AML-193 (cell line): ENCODE measurements at places on chromosomes 1 and 21.

DNA sequence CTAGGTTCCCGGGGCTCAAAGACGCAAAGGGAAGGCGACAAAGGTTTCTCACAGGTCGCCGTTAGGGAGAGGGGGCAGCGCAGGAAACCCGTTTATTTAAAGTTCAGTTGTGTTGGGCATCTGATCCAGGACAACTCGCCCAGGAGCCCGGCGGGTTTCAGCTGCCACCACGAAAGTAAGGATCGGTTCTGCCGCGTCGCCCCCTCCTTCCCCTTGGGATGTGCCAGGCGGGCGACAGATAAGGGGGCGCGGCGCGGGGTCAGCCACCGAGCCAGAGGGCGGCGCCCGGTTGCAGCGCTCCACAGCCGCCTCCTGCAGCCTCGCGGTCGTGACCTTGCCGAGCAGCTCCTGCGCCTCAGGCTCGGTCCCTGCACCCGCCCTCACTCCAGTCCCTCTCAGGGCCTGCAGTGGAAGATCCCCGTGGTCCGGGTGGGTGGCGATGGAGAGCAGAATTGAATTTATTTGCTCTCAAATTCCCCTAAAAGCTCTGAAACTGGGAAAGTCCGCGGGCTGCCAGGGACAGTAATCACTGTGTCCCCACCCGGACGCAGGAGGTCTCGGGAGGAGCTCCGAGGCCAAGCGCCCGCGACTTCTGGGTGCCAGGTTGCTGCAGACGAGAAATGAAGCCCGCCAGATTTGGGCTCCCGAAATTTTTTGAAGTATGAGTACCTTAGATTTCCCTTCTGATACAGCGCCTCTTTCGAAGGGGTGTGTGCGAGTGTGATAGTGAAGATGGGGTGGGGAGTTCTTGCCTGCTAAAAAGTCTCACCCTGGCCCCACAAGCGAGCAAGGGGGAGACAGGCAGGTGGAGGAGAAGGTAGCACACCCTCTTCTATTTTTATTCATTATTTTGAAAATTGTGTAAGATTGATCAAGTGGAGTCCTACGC is 28.4 kb upstream of the NFIA start:
- no peak for DNase-seq

DNA sequence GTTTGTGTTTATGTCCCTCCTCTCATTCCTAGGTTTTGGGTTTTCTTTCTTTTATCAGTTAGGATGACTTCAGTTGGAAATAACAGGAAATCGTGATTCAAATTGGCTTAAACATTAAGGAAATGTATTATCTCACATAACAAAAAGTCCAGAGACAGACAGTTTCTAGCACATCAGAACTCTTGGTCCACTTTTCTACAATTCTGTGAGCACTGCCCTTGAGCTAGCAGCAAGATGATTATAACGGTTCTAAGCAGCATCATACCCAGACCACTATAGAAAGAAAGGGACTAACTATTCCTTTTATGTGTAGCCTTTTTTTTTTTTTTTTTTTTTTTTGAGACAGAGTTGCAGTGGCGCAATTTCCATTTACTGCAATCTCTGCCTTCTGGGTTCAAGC is 18.9 kb downstream of the FCGR2B start:
- DNase-seq = no peak

DNA sequence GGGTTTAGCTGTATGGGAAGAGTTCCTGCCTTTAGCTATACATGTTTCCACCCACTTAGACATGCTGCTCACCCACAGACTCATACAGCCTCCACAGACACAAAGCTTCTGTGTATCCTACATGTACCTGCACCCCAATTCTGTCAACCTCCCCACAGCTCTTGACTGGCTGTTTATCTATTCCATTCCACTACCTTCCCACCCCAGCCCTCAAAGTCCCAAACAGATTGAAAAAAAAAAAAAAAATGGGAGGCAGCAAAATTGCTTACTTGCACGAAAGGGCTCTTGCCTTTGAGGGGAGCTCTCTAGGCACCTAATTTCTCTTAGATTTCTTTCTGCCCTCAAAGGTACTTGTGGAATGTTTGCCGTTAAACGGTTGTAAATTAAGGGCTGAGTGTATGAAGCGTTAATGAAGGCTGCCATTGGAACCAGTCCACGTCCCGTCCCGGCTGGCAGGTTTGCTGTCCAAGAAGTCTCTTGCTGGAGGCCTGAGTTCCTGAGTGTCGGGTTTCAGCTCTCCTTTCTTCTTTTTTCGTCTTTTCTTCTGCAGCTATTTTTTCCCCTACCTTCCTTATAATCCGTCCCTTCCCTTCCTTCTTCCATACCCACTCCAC is 43.6 kb downstream of the PBX1 start:
- no peak for DNase-seq

GRCh38 chr1:94323311-94324177 is 86.2 kb upstream of the ARHGAP29 start:
- DNase-seq = no peak

DNA sequence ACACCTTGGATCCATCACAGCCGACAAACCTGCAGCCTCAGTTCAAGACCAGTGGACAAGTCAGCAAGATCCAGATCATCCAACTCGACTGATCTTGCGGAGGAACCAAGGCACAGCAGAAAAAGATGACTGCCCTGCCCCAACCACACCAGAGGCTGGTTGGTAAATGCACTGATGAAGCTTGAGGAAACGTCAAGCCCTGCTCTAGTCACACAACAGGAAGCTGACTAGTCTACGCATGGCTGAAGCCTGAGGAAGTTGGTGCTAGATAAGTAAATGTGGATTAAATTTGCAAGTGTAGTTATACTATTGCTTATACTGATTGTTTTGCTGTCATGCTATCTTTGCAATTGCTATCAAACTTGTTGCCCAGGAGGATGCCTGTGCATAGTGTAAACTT is 89.0 kb downstream of the LIPI start:
- DNase-seq = no peak

GRCh38 chr1:17886838-17887441 is 131.8 kb downstream of the ACTL8 start:
- no peak for DNase-seq
